ENCODE measurements at places on chromosomes 6 and 20.

- no peak for DNase-seq
Observed at GRCh38 chr20:32831982-32832381, 12.2 kb downstream of the MAPRE1 start.

DNA sequence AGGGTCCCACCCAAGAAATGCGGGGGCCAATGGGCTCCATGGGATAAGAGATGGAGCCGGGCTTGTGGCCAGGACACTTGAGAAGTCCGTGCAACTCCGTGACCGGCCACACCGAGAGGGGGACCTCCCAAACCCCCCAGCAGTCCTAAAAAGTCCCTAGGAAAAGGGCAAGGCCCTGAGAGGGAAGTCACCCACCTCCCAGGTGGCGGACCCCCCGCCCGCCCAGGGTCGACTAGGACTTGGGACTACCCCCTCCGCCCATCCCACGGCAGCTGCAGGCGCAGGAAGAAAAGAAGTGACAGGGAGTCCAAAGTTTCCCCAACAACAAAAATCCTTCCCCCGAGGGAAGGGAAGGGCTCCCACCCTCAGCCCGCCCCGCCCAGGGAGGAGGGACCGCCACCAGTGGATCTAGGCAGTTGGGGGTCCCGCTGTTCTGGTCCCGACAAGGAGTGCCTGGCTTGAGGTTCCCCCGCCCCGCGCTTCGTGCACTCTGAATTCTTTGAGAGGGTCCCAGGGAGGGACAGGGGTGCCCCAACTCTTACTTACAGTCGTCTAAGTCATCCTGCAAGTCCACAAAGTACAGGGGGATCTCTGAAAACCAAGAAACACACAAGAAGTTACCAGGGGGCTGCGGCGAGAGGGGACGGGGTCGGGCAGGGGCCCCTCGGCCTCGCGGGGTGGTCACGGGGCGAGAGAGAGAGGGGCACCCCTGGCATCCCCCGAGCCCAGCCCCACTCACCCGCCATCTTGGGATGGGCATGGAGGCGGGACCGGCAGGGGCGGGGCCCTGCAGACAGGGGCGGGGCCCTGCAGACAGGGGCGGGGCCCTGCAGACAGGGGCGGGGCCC, 611 bp upstream of the RAB22A start:
- DNase-seq, result peak; percentile 48

DNA sequence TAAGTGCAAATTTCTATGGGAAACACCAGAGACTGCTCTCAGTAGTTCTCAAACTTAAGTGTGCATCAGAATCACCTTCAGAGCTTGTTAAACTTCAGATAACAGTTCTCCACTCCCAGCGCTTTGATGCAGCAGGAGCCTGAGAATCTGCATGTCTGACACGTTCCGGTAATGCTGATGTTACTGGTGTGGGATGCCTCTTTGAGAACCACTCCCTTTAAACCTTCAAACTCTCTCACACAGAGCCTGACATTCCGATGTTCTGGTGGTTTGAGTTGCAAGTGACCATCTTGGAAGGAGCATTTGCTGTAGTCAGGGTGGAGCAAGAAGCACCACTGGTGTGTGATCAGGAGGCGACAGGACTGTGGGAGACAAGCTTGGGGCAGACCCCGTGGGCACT, 57.9 kb downstream of the OTOR start:
- DNase-seq, result no peak

- no peak for DNase-seq
Observed at GRCh38 chr6:46521464-46521971, 30.3 kb upstream of the RCAN2 start.

DNA sequence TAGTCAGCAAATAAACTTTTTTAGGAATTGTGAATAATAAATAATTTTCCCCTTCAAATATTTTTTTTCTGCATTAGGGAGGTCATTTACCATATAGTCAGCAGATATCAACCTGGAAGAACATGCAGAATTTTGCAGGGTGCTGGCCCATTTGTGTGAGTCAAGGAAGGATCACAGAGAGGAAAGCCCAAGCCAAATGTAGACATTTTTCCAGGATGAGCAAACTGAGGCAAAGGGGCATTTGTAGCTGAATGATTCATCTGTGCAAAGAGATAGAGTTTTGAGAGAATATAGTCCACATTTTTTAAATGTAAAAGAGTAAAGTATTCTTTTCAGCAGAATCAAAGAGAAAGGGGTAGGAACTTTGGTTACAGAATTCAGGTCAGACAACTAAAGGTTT, 555.5 kb upstream of the MARCKS start:
- DNase-seq, result no peak

- DNase-seq, result no peak
Observed at GRCh38 chr6:105014448-105014847, 57.5 kb downstream of the LIN28B start.

DNA sequence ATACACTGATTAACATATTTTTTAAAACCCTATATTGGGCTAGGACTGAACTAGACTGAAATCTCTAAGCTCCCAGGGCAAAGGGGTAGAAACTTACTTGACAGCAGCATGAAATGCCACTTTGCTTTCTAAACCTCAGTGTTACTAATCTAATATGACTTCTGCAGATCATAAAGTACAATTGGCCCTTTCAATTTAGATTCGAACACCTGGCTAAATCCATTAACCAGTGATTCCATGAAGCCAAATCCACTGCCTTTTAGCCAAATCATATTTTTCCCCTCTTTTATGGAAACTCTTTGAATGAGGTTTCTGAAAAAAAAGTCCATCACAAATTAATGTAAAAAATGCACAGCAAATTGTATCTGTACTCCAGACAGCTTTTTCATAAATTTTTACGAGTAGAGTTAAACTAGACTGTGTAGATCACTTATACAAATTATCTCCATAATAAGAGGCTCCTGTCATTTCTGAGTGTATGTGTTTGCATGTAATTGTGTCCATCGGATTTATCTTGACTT, 25.7 kb downstream of the EPHA7 start:
- DNase-seq, result no peak

DNA sequence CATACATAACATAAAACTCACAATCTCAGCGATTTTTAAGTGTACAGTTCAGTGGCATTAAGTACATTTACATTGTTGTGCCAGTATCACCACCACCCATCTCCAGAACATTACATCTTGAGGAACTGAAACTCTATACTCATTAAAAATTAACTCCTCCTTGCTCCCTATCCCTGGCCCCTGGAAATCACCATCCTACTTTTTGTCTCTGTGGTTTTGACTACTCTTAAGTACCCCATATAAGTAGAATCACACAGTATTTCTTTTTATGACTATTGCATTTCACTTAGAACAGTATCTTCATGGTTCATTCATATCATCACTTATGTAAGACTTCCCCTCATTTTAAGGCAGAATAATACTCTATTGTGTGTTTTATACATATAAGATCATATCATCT, 1108.1 kb downstream of the GRIK2 start:
- no peak for DNase-seq

Measured in stimulated activated CD8-positive, alpha-beta memory T cell treated with anti-CD3 and anti-CD28 coated beads, Interleukin-12 subunit alpha, Interleukin-12 subunit beta, amount 100 ng/mL, for 4 hours (primary cell).